Mesenchymal stem cell (in vitro differentiated cells and primary cell): ENCODE measurements at places on chromosomes 11 and 22.

GRCh38 chr11:42975180-42975529, 336.6 kb upstream of the API5 start:
- no peaks in the 10 kb centered on the region for H3K36me3 ChIP-seq
- H3K27me3 ChIP-seq = no peaks in the 10 kb centered on the region

DNA sequence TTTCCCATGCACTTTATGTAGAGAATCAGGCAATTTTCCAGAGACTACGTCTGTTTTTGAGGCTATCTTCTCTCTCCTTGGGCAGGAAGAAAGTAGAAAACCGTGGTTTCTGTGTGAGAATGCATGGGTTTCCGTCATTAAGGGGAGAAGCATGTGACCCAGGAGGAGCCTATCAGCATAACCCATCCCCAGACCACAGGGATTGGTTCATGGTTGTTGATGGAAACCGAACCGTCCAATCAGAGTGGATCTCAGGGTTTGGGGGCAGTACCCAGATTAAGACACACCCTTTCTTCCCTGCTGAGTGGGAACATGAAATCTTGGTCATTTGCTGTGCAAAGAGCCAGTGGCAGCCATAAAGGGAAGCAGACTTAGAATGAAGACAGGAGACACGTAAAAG, 517.8 kb downstream of the MN1 start:
- H3K27ac ChIP-seq = no peak overlapping the region
- no peak for DNase-seq
- H3K4me3 ChIP-seq = no peak overlapping the region
- no peaks in the 10 kb centered on the region for H3K36me3 ChIP-seq

DNA sequence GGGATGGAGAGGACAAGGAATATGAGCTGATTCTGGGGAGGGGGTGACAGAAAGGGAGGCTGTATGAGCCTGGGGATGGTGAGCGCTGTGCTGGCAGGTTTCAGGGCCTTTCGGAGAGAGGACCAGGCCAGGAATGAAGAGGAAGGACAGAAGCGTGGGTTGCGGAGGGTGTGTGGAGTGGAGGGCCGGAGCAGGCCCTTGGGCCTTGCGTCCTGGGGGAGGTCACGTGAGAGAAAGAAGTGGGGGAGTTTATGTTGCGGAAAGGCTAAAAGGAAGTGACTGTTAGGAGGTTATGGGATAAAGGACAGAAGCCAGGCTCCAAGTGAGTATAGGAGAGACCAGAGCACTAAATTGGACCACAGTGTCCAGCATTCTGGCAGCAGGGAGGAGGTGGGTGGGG, 17.5 kb downstream of the BCR start:
- H3K27me3 ChIP-seq = no peaks in the 10 kb centered on the region
- H3K27ac ChIP-seq = no peak overlapping the region
- H3K4me1 ChIP-seq = peaks cover 12% of the 10 kb centered on the region
- H3K36me3 ChIP-seq = no peaks in the 10 kb centered on the region

- H3K4me1 ChIP-seq = no peaks in the 10 kb centered on the region
- no peak overlapping the region for H3K27ac ChIP-seq
- H3K4me3 ChIP-seq = no peak overlapping the region
These were observed 9.7 kb upstream of the GLB1L3 start for GRCh38 chr11:134266440-134266839.

DNA sequence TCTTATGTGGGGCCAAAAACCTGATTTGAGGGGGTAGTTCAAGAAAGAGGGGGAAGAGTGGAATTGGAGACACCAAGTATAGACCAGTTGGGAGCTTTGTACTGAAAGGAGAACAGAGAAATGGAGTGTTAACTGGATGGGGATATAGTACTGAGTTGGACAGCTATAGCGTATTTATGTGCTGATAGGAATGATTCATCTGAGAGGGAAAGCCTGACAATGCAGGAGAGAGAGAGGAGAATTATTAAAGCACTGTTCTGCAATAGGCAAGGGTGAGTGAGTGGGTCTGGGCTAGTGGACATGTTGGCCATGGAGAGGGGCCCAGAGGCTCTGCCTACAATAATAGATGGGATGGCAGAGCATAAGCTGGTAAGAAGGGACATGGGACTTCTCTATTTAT, 52.9 kb upstream of the PITPNB start:
- H3K4me3 ChIP-seq = no peak overlapping the region
- no peaks in the 10 kb centered on the region for H3K36me3 ChIP-seq
- H3K4me1 ChIP-seq = peaks cover 2% of the 10 kb centered on the region
- H3K27me3 ChIP-seq = no peaks in the 10 kb centered on the region
- DNase-seq = no peak

DNA sequence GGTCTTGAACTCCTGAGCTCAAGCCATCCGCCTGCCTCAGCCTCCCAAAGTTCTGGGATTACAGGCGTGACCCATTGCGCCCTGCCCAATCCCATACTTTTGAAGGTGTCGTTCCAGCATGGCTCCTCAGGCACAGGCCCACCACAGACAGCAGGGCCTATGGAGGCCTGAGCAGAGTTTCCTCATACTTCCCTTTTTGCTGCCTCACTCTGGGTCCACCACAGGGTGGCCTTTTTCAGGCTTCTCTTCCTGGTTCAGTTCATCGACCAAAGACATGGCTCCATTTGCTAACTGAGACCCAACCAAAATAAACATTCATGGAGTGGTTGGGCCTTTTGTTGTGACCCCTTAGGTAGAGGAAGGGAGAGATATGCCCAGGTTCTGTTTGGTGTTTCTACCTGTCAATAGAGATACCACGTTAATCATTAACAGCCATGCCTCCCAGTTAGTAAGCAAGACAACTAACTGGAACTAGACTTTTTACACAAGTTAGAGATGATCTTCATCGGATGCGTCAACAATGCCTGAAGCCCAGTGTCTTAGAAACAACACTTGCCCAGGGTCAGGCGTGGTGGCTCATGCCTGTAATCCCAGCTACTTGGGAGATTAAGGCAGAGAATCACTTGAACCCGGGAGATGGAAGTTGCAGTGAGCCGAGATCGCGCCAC, 35.1 kb downstream of the TRIOBP start:
- no peak for DNase-seq
- H3K4me1 ChIP-seq = peaks cover 6% of the 10 kb centered on the region
- no peak overlapping the region for H3K4me3 ChIP-seq
- no peak overlapping the region for H3K27ac ChIP-seq

GRCh38 chr11:555227-555779, 5.2 kb downstream of the LMNTD2 start:
- no peak for DNase-seq
- peak overlapping the region; percentile 48 for H3K4me3 ChIP-seq
- peaks cover 25% of the 10 kb centered on the region for H3K4me1 ChIP-seq
- no peaks in the 10 kb centered on the region for H3K36me3 ChIP-seq

DNA sequence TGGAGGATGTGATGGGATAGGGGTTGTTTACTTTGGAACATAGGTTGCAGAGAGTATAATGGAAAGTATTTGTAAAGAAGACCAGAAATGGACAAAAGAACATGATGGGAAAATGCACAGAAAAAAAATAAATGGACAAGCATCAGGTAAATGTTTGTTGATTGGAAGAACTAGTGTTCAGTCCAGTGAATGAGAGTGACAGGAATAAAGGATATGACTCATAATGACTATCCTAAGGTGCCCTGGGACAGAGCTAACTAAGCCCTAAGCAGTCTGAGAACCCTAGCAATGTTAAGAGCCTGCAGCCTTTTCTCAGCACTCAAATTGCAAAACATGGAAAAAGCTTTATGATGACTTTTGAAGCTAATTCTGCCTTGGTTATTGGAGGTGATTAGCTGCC, 732.8 kb upstream of the ANO5 start:
- H3K36me3 ChIP-seq = no peaks in the 10 kb centered on the region
- H3K27me3 ChIP-seq = no peaks in the 10 kb centered on the region
- no peak overlapping the region for H3K4me3 ChIP-seq
- no peak overlapping the region for H3K27ac ChIP-seq
- DNase-seq = no peak
- H3K4me1 ChIP-seq = no peaks in the 10 kb centered on the region

DNA sequence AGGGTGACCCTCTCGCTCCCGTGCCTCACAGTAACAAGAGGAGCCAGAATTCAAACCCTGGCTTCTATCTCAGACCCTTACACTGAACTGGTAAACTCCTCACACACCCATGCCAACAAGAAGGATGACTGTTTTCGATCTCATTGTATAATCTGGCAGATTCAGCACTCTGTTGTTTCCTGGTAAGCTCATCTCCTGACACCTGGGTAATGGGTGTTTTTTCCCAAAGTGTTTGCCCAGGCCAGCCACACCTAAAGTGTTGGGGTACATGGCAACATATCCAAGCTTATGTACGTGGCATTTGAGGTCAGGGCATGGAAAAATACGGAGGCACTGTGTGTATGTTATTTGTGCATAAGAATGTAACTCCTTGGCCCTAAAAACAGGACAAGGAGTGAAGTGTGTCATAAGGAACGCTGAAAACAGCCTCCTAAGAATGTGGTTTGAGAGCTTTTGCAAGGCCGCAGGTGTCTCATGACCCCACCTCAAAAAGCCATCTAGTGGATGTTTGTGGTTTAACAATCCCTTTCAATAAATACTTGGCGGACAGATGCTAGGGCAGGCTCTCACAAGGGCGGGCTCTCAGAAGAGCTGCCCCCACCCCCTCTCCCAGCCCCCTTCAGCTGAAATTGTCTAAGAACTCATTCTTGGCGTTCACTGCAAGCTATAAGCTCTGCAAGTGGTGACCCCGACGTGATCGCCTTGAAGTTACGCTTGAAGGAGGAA, at the start of gene MS4A15:
TSS of gene MS4A15 (plus strand) at position 561 of the 726 bp plus-strand sequence. CDS start 6,867 bp downstream, outside the sequence.
- DNase-seq = no peak
- H3K4me3 ChIP-seq = no peak within 1 kb of the TSS
- peaks cover 72% of the 10 kb centered on the region for H3K27me3 ChIP-seq
- H3K4me1 ChIP-seq = no peaks in the 10 kb centered on the region

DNA sequence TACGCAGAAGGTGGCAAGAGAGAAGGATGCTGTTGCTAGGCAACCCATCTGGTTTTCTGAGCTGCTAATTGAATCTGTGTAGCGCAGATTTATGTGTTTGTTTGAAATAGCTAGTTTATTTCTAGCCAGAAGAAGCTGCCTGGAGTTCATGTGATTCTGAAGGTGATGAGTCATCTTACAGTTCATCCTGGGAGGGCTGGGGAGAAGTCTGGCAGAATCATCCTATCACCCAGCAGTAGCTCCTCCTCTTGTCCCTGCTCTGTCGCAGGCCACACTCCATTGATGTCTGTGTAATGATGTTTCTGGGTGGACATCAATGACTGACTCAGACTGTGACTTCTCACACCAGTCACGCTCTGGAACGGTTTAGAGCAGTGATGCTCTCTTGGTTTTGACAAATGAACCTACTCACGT, 4.8 kb upstream of the FBXO7 start:
- H3K36me3 ChIP-seq = no peaks in the 10 kb centered on the region
- H3K4me1 ChIP-seq = peaks cover 6% of the 10 kb centered on the region
- H3K4me3 ChIP-seq = no peak overlapping the region
- DNase-seq = peak; percentile 91
- no peak overlapping the region for H3K27ac ChIP-seq
